ENCODE measurements at places on chromosomes 12 and 14.

- DNase-seq: no peak
Observed at GRCh38 chr14:77613201-77613600, 3.2 kb downstream of the SPTLC2 start.

DNA sequence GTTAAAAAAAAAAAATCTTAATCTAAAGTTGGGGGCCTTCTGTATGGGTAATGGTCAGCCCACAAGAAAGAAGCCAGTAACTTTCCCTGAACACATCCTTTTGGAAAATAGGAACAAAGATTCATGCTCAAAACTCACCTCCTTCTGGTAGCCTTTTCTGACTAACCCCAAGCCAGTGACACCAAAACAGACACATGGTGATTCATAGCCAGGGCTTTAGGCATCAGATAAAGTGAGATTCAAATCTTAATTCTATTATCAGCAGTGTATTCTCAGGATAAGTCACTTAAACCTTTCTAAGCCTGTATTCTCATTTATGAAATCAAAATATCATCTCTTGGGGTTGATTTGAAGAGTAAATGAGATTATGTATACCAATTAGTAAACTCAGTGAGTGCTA is 4.9 kb downstream of the ATP5MC2 start:
- no peak for DNase-seq

DNA sequence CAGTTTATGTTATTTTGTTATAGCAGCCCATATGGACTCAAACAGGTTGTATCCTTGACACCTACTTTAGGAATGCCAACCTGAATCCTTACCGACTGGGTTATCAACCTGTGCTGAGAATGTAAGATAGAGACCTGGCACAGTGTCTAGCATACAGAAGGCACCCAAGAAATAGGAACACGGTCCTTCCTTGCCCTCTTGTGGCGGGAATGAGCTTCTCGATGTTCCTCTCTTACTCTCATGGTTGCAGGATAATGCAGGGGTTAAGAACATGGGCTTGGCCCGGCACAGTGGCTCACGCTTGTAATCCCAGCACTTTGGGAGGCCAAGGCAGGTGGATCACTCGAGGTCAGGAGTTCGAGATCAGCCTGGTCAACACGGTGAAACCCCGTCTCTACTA is 6.5 kb downstream of the C12orf43 start:
- no peak for DNase-seq

DNA sequence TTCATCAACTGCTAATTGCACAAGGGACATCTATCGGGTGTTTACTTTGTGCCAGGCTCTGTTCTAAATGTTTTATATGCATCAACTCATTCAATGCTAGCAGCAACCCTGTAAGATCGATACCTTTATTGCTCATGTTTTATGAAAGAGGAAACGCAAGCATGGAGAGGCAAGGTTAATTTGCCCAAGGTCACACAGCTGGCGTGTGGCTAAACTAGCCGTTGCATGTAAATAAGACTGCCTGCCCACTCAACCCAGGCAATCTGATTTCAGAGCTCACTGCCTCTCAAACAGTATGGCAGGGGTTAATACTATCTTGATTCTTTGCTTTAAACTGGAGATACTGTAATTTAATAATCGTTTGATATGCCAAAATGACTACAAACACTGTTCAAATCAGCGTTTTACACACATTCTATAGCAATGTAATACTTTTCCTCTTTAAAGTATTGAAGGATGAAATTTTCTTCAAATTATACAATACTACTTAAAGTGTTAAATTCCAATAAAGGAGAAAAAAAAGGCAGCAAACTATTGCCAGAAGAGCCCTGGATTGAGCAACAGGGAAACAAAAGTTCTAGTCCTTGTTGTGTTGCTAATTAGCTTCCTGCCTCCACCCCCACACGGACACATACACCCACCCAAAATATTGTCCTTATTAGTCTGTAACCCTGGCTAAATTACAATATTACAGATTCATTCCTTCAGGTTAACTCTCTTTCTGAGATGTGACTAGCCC is 39.1 kb upstream of the DHRS7 start:
- no peak for DNase-seq

DNA sequence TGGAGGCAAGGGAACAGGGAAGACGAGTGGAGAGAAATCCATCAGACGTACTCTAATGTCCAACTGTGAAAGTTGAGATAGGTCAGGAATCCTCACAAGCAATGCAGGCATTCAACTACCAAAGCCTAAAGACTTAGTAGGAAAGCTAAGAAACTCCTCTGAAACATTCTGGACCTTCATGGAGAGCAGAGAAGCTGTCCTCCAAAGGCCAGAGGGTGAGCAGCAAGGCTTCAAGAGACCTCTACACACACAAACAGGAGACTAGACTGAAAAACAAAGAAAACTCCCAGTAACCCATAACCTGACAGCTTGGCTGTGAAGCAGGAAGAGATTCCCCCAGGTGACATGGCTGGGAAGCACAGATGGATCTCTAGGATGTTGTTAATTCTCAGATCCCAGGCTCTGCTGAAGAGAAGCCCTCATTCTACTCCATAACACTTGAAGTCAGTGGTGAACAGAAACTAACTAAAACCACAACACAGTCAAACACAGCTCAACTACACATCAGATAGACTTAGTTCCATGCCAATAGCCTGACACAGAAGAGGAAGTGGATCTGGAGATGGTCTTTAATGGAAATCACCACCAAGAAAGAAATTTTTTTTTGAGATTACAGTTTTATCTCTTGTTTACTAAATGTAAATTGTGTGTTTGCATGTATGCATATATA is 23.2 kb upstream of the LYZ start:
- no peak for DNase-seq

Data from nucleus accumbens (tissue), 56 donors.